ENCODE measurements at places on chromosomes 1 and 21. TPM values are rescaled to one million over a fixed set of nuclear protein-coding genes. Genes with fewer than 3 reads are reported as not detected.

- no peak for DNase-seq
These were observed 364 bp downstream of the GOLPH3L start for GRCh38 chr1:150696590-150696989.

DNA sequence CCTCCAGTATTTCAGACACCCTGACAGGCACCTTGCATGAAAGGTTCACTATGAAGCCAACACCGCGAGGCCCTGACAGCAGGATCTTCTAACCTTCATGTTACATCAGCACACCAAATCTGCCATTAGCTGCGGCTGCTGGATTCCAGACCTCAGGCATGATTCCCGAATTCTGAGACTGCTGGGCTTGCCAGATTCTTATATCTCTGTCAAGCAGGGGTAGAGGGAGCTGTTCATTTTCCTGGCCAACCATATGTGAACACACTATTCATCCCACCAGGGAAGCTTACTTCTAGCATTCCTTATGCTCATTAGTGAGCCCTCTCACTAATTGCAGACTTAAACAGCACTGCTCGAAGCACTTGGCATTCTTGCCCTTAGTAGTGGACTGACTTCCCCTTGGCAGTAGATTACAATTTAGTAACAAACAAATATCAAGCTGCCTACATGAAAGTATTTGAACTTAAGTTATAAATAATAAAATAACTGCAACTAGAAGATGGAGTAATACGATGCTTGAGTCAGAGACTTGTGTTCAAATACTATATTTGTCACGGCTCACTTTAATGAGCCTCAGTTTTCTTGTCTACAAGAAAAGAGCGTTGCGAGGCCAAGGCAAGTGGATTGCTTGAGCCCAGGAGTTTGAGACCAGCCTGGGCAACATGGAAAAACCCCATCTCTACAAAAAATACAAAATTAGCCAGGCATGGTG is 43.3 kb downstream of the NID1 start:
- no peak for DNase-seq

GRCh38 chr21:30689822-30690221 is 28.8 kb downstream of the KRTAP21-3 start:
- DNase-seq, result no peak

GRCh38 chr1:205261946-205262691 is 34.4 kb downstream of the TMCC2 start:
- no peak for DNase-seq

DNA sequence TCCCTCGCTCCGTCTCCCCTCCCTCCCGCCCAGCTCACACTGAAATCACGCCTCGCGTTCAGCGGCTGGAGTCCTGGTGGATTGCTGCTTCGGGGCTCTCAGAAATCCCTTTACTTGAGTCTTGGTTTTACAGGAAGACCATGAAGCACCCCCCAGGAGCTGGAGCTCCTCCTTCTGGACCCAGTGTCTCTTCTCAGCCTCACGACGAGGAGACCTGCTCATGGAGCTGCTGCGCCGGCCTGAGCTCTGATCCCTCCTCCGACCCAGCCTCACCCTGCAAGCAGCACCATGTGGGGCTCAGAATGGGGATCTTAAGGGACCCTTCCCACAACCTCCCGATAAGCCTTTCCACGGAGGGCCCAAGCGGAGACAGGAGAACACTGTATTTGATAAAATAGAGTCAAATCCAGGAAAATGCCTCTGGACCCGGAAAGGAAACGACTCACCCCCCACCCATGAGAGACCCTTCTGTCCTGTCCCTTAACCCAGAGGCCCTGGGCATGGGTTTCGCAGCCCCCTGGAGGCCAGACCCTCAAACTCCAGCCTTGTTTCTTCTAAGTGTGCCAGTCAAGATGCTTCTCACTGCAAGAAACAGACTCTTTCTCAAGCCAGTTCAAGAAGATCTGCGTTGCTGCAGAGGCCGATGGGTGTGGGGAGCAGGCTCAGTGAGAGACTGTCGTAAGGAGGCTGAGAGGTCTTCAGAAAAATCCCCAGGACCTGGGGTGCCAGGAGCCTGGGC is 26.1 kb downstream of the PDE9A start:
- DNase-seq, result no peak

DNA sequence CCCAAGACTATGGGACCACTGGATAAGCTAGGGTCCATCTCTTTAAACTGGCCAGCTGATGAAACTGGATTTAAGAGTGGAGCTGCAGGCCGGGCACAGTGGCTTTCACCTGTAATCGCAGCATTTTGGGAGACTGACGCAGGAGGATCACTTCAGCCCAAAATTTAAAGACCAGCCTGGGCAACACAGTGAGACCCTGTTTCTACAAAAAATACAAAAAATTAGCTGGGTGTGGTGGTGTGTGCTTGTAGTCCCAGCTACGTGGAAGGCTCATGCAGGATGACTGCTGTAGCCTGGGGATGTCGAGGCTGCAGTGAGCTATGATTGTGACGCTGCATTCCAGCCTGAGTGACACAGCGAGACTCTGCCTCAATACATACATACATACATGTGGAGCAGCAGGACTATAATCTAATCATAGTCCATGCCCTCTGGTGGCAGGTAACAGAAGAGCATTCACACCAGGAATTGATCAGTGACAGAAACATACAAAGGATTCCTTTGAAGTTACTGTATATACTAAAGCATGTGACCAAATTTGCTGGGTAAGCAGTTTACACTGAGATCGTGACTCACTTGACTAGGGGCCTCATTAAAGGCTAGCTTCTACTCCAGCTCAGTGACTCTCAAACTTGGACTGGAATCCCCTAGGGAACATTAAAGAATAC is 101.5 kb upstream of the SLFNL1 start:
- no peak for DNase-seq

Gene OR2T11
- not detected for polyA plus RNA-seq

Gene TFF3
- 2.5 TPM for polyA plus RNA-seq

Gene CRYBG2
- polyA plus RNA-seq, result 0.12 TPM

Gene LYSMD1
- polyA plus RNA-seq, result 5.3 TPM

All from liver (tissue), 10 donors.